ENCODE measurements at places on chromosomes 12 and 14.

- peaks cover 1% of the 10 kb centered on the region for H3K36me3 ChIP-seq
- peaks cover 2% of the 10 kb centered on the region for H3K4me1 ChIP-seq
- H3K27ac ChIP-seq, result no peak overlapping the region
- no peak overlapping the region for H3K4me3 ChIP-seq
- peaks cover 6% of the 10 kb centered on the region for H3K27me3 ChIP-seq
Observed at GRCh38 chr12:271161-271560, 8.5 kb upstream of the SLC6A13 start.

DNA sequence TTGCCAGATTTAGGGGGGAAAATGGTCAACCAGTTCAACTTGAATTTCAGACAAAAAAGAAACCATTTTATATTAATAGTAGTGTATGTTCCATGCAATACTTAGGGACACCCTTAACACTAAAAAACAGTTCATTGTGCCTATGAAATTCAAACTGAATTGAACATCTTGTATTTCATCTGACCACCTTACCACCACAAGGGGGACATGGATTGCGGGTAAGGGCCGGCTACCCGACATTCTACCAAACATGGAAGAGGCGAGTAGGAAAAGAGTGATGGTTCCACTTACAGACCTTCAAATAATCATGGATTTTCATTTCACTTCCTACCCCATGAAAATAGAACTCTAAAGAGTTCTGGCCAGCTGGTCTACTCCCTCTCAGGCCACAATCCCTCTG lies 10.3 kb upstream of the STK38L start:
- no peaks in the 10 kb centered on the region for H3K36me3 ChIP-seq
- H3K4me1 ChIP-seq, result peaks cover 19% of the 10 kb centered on the region
- H3K27ac ChIP-seq, result no peak overlapping the region
- H3K27me3 ChIP-seq, result no peaks in the 10 kb centered on the region
- H3K4me3 ChIP-seq, result no peak overlapping the region
- DNase-seq, result no peak

DNA sequence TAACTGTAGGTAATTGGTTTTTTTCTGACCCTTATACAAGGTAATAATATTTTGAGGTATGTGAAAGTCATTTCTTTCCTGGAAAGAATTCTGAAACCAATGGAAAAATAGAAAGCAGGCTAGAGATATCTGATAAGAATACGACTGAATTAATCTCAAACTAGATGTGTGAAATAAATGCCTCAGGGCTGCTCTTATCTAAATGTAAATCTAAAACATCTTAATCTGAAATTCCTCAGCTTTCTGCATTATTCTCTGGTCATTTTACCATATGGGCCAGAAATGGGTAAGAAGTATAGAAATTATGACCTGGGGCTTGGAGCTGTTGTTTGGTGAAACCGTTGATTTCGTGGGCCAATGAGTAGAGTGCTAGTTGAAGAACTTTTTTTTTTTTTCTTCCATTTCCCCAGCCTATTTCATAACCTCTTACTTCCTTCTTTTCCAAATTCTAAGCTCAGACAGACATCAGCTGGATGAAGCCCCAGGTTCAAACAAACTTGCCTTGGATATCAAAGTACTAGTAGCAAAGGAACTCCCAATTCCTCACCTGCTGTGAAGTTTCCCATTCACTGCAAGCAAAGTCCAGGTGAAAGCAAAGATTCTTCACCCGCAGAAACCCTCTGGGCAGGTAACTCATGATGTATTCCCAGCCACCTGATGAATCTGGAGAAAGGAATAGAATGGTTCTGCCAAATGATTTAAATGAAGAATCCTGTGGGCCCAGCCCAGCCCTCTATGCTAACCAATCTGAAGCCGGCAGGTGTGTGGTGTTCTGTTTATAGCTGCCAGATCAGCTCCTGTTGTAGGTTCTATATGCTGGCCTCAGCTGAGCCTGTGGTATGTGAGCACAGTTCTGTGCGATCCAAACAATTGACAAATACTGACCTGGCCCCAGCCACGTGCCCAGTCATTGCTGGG lies 9.7 kb upstream of the FOS start:
- peaks cover 62% of the 10 kb centered on the region for H3K27me3 ChIP-seq
- no peak overlapping the region for H3K4me3 ChIP-seq
- H3K36me3 ChIP-seq, result no peaks in the 10 kb centered on the region
- no peak overlapping the region for H3K27ac ChIP-seq

- H3K4me1 ChIP-seq, result peaks cover 32% of the 10 kb centered on the region
- H3K36me3 ChIP-seq, result peaks cover 34% of the 10 kb centered on the region
- H3K27me3 ChIP-seq, result no peaks in the 10 kb centered on the region
- peak overlapping the region; percentile 93 for H3K27ac ChIP-seq
- no peak for DNase-seq
Observed at GRCh38 chr12:121638298-121639202, 12.2 kb downstream of the ORAI1 start.

- DNase-seq, result no peak
- no peaks in the 10 kb centered on the region for H3K27me3 ChIP-seq
- no peaks in the 10 kb centered on the region for H3K36me3 ChIP-seq
Observed at GRCh38 chr12:33488036-33488435, 48.4 kb upstream of the SYT10 start.

DNA sequence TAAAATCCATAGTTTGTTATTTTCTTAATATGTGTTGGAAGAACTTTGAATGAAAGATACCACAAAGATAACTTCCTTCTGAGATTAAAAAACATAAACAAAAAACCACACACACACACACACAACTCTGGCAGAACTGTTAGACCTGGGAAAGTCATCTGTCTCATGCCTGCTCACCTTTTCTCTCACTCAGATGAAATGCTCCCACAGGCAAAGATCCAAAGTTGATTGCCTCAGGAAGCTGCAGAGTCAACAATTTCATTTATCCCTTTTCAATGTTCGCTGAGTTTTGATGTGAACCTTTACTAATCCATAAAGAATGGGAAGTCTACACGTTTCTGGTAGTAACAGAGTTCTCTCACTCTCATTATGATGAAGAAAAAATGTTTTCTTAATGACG lies 112.0 kb downstream of the DENND5B start:
- no peak overlapping the region for H3K27ac ChIP-seq
- no peaks in the 10 kb centered on the region for H3K4me1 ChIP-seq
- DNase-seq, result no peak
- peaks cover 4% of the 10 kb centered on the region for H3K27me3 ChIP-seq
- H3K36me3 ChIP-seq, result no peaks in the 10 kb centered on the region
- no peak overlapping the region for H3K4me3 ChIP-seq

- no peak for DNase-seq
- H3K4me3 ChIP-seq, result no peak overlapping the region
- no peaks in the 10 kb centered on the region for H3K36me3 ChIP-seq
- peaks cover 6% of the 10 kb centered on the region for H3K27me3 ChIP-seq
- peaks cover 18% of the 10 kb centered on the region for H3K4me1 ChIP-seq
Observed at GRCh38 chr12:93451423-93452158, 9.8 kb upstream of the UBE2N start.

- no peaks in the 10 kb centered on the region for H3K4me1 ChIP-seq
- no peak for DNase-seq
- H3K27me3 ChIP-seq, result no peaks in the 10 kb centered on the region
- no peaks in the 10 kb centered on the region for H3K36me3 ChIP-seq
Observed at GRCh38 chr14:48584031-48584430, 908.6 kb upstream of the MDGA2 start.

GRCh38 chr14:60974090-60974651 lies 6.7 kb downstream of the TRMT5 start:
- peaks cover 6% of the 10 kb centered on the region for H3K4me1 ChIP-seq
- H3K27me3 ChIP-seq, result no peaks in the 10 kb centered on the region
- H3K4me3 ChIP-seq, result no peak overlapping the region
- H3K27ac ChIP-seq, result no peak overlapping the region
- DNase-seq, result no peak
- peaks cover 14% of the 10 kb centered on the region for H3K36me3 ChIP-seq

- no peaks in the 10 kb centered on the region for H3K27me3 ChIP-seq
- H3K36me3 ChIP-seq, result no peaks in the 10 kb centered on the region
- no peak overlapping the region for H3K27ac ChIP-seq
- DNase-seq, result no peak
- no peak overlapping the region for H3K4me3 ChIP-seq
Observed at GRCh38 chr14:59435987-59436386, 29.2 kb downstream of the GPR135 start.

DNA sequence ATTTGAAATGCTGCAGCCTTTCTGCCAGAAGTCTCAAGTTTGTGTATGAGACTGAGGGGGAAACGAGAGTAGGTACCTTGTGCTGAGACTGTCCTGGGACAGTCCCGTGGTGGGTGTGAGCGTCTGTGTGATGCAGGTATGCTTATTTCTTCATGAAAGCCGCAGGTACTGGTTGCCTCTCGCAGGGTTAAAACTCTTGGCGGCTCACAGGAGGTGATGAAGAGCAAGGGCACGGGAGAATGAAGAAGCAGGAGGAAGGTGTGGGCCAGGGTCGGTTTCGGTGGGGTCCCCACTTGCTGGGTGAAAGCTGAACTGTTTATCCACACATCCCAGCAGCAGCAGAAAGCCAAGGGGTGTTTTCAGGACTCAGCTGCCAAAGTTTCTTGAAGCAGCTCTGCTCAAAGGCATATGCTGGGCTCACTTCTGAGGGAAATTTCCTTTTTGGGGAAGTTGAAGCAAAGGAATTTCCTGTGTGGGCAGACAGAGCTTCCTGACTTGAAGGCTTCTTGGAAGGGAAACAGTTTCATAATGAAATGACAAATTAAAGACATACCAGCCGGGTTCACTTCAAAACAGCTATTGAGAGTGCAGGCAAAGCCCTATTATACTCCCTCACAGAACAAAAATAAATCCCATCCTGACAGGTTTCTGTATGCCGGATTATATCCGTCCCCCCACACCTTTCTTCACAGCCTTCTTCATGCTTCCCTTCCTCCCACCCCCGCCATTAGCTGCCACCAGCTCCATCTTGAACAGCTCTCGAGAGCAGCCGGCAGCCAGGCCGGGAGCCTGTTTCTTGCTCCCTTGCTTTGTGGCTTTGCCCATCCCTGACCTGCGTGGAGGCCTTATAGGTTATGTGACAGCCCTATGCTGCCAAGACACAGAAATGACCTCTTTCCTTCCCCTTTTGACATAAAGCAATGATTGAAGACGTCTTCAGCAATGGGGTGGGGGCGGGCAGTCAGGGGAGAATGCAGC lies 116.6 kb downstream of the ETV6 start:
- peak overlapping the region; percentile 77 for H3K27ac ChIP-seq
- peak overlapping the region; percentile 74 for H3K4me3 ChIP-seq
- H3K4me1 ChIP-seq, result peaks cover 59% of the 10 kb centered on the region

DNA sequence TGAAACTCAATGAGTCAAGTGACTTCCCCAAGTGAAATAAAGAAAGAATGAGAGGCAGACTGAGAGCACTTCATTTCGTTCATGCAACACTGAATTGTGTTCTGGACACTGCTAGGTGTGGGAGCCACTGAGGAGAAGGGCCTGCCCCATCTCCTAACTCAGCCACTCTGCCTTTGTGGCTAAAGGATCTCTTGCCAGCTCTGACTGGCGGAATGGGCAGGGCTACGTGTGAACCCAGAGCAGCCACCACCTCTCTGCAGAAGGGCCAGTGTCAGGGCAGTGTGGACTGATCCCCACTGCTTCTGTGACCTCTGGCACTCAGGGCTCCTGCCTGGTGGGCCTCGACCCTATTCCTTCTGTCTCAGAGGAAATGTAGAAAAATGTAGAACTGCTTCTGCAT lies 46.5 kb upstream of the GZMB start:
- peaks cover 49% of the 10 kb centered on the region for H3K4me1 ChIP-seq
- no peak overlapping the region for H3K4me3 ChIP-seq
- no peak for DNase-seq
- H3K27ac ChIP-seq, result no peak overlapping the region

DNA sequence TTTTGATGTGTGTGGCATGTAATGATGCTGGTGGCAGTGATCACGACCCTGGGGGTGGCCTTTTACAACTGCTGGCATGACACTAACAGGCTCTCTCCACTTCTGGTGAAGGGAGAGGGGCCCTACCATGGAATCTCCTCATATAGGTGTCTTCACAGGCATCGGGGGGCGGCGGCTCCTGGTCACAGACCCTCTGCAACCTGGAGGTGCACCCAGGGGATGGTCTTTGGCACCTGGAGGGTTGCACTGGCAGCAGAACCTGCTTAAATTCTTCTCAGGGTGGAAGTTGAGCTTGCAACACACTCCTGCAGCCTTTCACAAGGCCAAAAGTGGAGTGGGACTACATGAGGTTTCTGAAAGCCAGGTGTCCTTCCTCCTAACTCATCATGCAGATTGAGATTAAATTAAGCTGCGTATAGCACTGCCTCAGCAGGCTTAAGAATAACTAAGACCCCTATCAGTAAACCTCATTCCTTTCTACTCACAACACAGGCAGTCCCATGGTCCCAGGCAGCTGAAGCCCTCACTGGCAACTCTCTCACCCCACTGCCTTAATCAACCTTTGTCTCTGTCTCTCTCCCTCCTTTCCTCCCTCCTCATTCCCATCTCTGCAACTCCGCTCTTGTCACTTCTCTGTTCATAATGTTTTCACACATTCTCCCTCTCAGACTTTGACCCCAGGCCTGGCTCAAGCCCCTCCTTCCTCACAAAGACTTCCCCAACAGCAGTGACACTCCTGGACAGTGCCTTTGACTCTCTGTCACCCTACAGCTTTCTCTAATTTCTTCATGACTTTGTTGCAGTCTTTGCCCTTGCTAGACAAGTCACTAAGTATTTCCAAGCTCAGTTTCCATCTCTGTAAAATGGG lies 18.9 kb downstream of the NID2 start:
- H3K4me3 ChIP-seq, result no peak overlapping the region
- no peak for DNase-seq
- peaks cover 15% of the 10 kb centered on the region for H3K27me3 ChIP-seq
- no peaks in the 10 kb centered on the region for H3K4me1 ChIP-seq

GRCh38 chr12:23911574-23911973 lies 37.9 kb downstream of the SOX5 start:
- H3K27ac ChIP-seq, result no peak overlapping the region
- H3K4me3 ChIP-seq, result no peak overlapping the region
- DNase-seq, result no peak
- no peaks in the 10 kb centered on the region for H3K4me1 ChIP-seq
- no peaks in the 10 kb centered on the region for H3K27me3 ChIP-seq

GRCh38 chr14:61609191-61609843 lies 86.0 kb upstream of the HIF1A start:
- peaks cover 2% of the 10 kb centered on the region for H3K27me3 ChIP-seq
- H3K4me3 ChIP-seq, result no peak overlapping the region
- H3K4me1 ChIP-seq, result no peaks in the 10 kb centered on the region

DNA sequence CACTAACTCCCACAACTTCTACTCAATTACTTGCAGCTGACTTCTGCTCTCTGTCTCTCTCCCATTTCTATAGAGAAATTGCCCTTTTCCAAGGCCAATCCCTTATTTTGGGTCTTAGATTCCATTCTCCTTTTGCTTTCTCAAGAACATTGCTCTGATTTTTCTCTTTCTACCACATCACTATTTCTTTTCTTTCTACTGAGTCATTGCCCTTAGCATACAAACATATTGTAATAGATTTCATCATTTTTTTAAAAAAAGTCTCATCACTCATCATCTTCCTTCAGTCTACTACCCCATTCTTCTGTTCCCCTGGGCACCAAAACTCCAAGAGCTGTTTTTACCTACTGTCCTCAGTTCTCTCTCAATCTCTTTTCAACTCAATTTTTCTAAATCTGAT lies 4.4 kb upstream of the KCNA1 start:
- no peaks in the 10 kb centered on the region for H3K36me3 ChIP-seq
- peaks cover 40% of the 10 kb centered on the region for H3K27me3 ChIP-seq
- H3K27ac ChIP-seq, result no peak overlapping the region
- peaks cover 5% of the 10 kb centered on the region for H3K4me1 ChIP-seq
- no peak for DNase-seq

- no peaks in the 10 kb centered on the region for H3K4me1 ChIP-seq
- H3K27ac ChIP-seq, result no peak overlapping the region
- H3K36me3 ChIP-seq, result no peaks in the 10 kb centered on the region
- no peak for DNase-seq
- peaks cover 3% of the 10 kb centered on the region for H3K27me3 ChIP-seq
- no peak overlapping the region for H3K4me3 ChIP-seq
Observed at GRCh38 chr12:119180380-119181040, 1.8 kb downstream of the HSPB8 start.
